GM04503 (cell line): ENCODE measurements at places on chromosomes 3 and 15.

GRCh38 chr3:121718205-121718846, 31.2 kb downstream of the GOLGB1 start:
- DNase-seq: no peak

- no peak for DNase-seq
Observed at GRCh38 chr3:129500334-129500658, 28.1 kb upstream of the RHO start.

GRCh38 chr15:66938114-66938830, 127.1 kb upstream of the SMAD3 start:
- DNase-seq: no peak

DNA sequence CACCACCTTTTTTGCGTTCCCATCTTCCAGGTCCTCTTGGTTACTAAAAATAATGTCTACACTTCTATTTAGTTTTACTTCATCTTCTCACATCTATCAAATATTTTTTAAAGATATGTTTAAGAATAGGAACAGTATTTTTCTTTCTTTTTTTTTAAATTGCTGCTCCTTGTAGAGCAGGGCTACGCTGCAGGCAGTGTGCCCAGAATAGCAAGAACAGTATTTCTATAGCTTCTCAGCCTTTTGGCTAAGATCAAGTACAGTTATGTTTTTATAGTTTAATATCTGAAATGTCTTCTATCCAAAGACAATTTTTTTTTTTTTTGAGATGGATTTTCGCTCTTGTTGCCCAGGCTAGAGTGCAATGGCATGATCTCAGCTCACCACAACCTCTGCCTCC, 73.0 kb downstream of the MYO9A start:
- DNase-seq: no peak

DNA sequence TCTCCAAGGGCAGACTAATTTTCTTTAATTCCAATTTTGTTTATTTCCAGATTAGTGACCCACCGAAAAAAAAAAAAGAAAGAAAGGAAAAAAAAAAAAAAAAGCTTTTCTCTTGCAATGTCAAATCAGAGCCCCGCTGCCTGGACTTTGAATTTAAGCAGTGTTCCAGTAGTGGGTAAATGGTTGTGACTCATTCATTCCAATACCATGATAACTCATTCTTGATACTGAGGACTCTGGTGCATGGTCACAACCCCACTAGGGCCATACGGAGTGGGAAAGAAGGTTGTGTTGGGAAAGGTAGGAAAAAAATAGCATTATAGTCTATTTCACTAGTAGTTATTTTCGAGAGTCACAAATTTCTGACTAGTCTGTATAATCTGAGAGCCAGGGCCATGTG, 59.1 kb upstream of the COL8A1 start:
- DNase-seq: no peak

GRCh38 chr3:89098964-89099585, 8.3 kb upstream of the EPHA3 start:
- no peak for DNase-seq

GRCh38 chr15:77631745-77632533, 773 bp downstream of the LINGO1 start:
- no peak for DNase-seq
